ENCODE measurements at places on chromosomes 4 and X.

DNA sequence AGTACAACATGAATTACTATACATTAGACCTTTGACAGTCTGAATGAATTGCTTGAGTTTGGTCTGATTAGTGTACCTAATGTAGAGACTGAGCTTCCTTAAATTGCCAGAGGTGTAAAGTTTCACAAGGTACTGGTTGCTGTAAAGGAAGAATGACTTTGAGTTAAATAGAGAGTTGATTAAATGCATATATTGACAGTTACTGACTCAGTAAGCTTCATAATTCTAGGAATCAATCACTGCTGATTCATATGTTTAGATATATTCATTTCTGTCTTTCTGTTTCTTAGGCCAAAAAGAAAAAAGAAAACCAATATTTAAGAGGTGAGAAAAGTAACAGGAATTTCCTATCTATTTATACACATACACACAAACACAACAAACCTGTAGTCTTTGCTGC is 16.2 kb upstream of the ART3 start:
- DNase-seq = no peak

DNA sequence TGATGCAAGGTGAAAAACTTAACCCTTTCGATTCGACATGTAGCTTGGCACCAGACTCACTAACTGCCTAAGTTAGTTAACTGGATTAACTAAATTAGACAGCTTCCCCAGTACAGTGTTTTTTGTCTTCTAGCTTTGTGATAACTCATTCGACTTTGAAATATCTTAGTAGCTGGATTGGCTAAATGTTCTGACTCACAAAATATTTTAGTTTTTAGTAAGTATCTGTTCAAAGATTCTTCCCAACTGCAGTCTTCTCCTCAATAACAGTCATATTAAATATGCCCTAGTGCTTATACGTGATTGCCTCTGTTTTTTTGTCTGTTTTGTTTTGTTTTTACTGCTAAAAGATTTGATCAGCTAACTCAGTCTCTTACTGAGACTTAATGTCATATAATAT is 102.9 kb downstream of the KCNIP4 start:
- no peak for DNase-seq

GRCh38 chr4:139533511-139533910 is 22.5 kb downstream of the SETD7 start:
- DNase-seq = no peak

DNA sequence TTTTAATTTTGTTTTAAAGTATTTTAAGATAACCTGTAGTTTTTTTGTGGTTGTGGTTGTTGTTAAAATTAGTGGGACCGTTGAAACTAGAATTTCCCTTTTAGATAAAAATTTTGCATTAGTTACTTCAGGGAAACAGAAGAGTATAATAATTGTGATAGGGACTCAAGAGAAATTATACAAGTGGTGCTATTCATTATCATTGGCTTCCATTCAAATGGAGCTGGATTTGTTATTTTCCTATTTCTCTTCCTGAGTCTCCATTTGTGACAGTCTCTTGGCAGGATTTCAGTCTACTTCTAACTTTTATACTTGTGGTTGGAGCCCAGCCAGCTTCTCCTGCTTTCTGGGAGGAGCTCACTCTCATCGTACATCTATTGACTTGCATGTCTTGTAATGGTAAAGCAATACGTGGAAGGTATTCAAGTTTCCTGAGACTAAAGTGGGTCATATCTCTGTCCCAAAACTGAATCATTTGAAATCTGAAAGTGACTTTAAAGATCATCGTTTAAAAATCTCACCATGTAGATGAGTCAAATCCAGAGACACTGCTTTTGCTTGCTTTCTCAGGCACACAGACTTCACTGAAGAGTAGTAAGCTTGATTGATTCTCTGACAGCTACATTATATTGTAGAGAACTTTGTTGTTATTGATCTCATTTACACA is 155.8 kb downstream of the RPA4 start:
- DNase-seq = no peak

- no peak for DNase-seq
Observed at GRCh38 chrX:104697294-104697693, 131.3 kb downstream of the IL1RAPL2 start.

DNA sequence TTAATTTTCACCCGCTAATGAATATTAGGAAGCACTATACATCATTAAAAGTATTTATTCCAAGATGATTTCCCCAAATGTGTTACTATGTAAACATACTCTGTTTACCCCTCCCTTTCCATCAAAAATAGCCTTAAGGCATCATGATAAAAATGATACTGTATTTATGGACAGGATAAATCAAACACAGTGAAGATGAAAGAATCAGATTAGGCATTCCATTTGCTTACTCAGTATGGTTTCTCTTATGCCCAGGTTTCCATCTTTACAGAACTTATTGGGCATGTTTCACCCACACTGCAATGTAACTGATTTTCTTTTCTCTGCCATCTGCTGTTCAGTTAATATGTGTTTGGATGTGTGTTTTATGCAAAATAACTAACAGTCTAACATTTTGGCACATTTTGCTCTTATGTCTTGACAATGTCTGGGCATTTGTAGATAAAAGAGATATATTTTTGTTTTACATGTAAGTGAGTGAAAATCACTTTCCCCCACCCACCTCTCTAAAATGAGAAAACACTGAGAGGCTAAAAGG is 445.2 kb downstream of the RPA4 start:
- DNase-seq = no peak

- no peak for DNase-seq
Observed at GRCh38 chr4:45741897-45742296, 382.0 kb downstream of the GABRG1 start.

GRCh38 chr4:57053508-57053907 is 56.7 kb downstream of the IGFBP7 start:
- DNase-seq = no peak
